H4 (cell line): ENCODE measurements at places on chromosomes 11 and 22.
A peak's percentile ranks its signal among the peaks of the same experiment; 100 is the strongest.

DNA sequence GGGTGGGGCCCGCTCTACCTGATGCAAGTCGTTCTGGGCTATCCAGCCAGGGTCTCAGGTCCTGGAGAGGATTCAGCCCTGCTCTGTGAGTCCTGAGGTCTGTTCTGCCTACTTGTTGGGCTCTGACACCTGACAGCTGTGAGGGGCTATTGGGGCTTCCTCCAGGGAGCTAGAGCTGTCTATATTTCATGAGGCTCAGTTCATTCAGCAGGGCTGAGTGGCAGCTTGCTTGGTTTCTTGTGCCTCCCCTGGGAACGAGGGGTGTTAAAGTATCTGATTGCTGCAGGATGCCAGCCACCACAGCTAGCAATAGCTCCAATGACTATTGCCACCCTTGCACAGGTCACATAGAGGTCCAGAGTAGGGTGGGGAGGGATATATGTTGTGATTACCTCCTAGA lies 26.7 kb downstream of the INSC start:
- no peak for DNase-seq

- no peak for DNase-seq
These were observed 612.2 kb downstream of the CNTN5 start for GRCh38 chr11:99632969-99633368.

DNA sequence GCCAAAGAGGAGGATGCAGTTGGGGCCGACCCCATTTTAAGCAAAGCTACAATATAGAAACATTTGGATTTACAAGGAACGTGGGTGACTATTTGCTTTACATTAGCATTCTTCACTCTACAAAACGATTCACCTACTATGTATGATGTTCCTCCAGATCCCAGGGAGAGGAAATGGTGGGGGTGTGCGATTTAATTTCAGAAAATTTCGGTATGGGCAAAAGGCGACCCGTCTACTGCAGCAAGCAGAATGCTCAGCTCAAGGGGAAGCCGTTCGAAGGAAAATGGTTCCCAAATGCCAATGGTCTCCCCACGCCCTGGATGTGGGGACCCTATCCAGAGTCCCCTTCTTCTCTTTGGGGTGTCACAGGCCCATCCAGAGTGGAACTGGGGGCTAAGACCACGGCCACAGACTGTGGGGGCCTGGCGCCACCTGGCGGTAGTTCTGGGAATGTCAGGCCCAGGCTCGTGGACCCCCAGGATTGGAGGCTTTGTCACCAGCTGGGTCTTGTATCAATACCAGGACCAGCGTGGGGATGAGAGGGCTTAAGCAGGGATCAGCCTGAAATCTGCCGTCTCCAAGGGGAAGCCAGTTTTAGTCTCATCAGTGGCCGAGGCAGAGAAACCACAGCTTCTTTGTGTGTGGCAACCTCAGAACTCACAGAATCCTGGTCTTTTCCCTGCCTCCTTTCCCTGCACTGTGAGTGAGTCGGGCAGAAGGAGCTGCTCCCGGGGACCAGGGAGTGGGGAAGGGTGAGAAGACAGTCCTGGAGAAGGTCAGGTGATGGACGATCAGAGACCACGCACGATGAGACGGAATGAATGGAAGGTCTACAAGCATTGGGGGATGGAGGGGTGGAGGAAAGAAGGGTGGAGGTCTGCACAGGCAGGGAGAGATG lies 8.4 kb downstream of the LRRC10B start:
- no peak for DNase-seq

- DNase-seq, result no peak
These were observed 38.8 kb downstream of the ZNF202 start for GRCh38 chr11:123702696-123703095.

DNA sequence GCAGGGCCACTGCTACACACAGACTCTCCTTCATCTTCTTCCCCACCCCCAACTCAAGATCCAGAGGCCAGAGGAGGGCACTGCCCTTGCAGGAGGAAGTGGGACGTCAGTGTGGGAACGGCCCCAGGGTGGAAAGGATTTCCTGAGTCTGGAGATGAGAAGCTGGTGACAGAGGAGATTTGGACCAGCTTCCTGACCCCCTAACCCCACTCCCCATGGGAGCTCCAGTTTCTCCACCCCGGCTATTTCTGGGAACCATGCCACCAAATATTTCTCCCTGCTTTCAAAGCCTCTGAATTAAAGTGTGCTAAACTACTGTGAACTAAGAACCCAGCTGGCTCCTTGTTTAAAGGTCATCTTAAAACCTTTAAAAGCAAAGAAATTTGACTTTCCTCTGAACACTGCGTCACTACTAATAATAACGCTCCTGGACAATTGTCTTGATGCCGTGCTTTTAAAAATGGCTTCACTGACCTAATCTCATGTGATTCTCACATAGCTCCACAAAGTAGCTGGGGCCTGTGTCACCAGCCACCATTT lies 46.6 kb downstream of the CWC15 start:
- DNase-seq, result peak; percentile 44

DNA sequence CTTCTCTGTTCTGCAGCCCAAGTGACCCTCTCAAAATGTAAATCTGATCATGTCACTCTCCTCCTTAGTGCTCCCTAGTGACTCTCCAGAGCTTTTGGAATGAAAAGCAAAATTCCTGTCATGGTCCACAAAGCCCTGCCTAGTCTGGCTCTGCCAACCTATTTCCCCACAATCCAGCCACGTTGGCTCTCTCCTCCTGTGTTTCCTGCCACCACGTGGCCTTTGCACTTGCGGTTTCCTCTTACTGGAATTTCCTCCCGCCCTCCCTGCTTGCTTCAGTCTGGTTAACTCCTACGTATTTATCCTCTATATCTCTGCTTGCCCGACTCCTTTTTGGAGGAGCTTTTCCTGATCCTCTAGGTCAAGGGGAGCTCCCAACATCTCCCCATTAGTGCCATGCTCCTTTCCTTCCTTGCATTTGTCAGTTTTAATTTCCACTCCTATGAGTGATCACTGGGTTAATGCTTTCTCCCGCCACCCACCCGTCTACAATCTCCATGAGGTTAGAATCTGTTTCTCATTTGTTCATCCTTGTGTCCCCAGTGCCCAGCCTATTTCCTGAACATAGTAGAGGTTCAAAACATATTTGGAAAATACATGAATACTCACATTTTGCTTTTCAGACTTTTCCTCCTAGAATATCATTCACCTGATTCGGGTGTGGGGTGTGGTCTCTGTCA lies 11.5 kb downstream of the NNMT start:
- DNase-seq, result peak; percentile 85

- DNase-seq, result no peak
These were observed 1.0 kb downstream of the POLA2 start for GRCh38 chr11:65262776-65263175.

DNA sequence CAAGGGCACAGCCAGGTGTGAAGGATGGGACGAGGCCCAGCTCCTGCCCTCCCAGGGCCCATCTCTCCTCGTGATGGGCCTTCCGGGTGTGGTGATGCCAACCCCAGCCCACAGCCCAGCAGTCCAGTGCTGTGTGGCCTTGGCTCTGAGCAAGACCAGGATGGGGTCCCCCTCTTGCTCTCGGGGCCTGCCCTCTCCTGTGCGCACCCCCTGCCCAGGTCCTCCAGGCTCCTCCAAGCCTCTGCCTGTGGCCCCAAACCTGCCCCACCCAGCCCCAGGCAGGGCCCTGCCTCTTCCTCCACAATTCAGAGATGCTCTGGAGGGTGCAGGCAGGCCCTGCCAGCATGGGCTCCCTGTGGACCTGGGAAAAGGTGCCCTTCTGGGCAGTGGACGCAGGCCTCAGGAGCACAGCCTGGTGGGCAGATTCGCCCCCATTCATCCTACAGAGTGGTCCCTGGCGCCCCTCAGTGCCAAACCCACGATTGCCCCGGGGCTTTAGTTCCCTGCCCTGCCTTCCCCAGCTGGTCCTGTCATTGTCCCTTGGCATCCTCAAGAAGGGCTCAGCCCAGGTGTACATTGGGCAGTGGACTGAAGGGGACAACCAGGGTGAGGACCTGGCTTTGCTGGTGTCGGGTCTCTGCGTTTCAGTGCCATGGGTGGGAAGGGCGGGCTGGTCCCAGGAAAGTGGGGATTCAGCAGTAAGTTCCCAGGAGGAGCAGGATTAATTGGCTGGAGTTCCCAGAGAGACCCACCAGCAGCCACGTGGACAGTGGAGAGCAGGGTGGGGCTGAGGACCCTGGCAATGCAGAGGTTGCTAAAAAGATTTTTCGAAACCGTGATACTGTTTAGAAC lies 19.8 kb downstream of the EIF1AD start:
- no peak for DNase-seq

GRCh38 chr11:6022956-6023355 lies 7.6 kb downstream of the OR56A1 start:
- DNase-seq, result no peak

- no peak for DNase-seq
These were observed 64.7 kb upstream of the WT1 start for GRCh38 chr11:32500001-32500400.

DNA sequence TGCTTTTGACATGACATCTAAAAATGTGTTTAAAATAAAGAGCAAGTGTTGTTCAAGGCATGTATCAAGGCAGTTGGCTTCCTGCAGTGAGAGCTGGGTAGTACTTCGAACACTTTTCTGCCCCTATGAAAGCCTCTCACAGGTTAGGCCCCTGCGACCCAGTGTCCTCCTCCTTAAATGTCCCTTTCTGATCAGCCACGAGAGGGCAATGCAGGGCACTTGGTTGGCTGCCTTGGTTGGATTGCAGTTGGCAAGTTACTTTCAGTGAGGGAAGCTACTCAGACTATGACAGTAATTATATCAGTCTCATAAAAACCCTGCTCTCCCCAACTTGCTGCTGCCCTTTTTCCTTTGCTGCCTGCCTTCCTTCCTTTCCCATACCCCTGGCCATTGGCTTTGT lies 743.8 kb downstream of the NTM start:
- peak; percentile 29 for DNase-seq

DNA sequence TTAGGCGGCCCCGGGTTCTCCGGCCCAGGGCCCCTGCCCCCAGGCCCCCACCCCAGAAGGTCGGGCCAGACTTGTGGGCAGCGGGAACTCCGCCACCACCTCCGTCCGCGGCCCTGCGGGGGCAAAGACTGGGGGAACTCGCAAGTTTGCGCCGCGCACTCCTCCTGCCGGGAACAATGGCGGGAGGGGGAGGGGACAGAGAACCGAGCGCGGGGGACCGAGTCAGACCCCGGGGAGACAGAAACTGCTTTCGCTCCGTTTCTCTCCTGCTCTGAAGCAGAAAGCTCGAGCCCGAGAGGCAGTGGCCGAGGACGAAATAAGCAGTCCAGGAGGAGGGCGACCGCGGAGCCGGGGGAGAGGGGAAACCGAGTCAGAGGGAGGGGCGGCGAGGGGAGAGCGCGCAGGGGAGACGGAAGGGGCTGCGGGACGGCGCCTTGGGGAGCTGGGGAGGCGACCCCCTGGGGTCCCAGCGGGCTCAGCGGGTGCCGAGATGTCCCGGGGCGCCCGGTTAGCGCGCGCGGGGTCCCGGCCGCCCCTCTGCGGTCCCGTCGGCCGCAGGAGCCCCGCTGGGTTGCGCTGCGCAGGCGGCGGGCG lies 555 bp downstream of the TP53I11 start:
- no peak for DNase-seq

- no peak for DNase-seq
These were observed 136.1 kb downstream of the MORC2 start for GRCh38 chr22:30832407-30832987.

GRCh38 chr11:115153731-115154354 lies 350.4 kb downstream of the CADM1 start:
- DNase-seq, result no peak
